ENCODE measurements at places on chromosomes 5 and 9.

DNA sequence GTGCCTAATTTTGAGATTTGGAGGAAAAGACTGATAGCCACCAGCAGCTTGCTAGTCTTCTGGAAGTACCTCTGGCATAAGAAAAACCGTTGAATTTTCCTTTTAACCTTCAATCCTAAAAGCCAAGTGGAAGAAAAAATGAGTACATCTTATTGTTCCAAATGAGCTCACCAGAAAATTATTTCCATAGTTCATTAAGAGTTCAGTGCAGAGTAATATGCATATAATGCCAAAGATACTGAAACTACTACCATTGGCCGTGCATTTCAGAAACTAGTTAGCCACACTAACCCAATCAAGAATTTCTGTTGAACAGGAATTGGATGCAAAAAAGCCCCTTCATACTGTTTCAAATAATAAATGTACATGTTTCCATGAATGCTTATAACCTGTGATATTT, 607.9 kb downstream of the KCTD16 start:
- no peak for DNase-seq

GRCh38 chr9:89153232-89154017, 25.2 kb downstream of the SHC3 start:
- no peak for DNase-seq

GRCh38 chr5:135491552-135492318, 39.6 kb upstream of the TIFAB start:
- DNase-seq = no peak

GRCh38 chr9:96217754-96218693, 84.0 kb downstream of the HSD17B3 start:
- peak; percentile 75 for DNase-seq

- no peak for DNase-seq
Observed at GRCh38 chr5:56729488-56729887, 85.9 kb upstream of the MAP3K1 start.

- DNase-seq = no peak
Observed at GRCh38 chr5:172845154-172845553, 11.1 kb downstream of the ERGIC1 start.

- DNase-seq = no peak
Observed at GRCh38 chr5:168106008-168106761, 185.3 kb upstream of the WWC1 start.

DNA sequence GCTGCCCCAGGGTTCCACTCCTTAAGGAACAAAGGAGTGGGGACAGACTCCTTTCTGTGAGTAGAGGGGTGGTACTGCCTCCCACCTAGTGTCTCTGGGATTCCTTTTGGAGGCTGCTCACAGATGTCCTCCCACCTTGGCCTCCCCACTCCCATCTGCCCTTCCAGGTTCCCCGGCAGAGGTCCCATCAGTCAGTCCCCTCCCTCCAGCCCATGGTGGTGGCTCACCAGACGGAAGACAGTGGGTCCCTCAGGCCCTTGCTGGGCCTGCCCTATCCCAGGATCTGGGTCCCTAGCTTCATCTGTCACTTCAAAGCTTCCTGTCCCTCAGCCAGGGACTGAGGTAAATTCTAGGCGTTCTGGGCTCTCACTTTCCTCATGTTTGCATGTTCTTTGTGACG, 35.6 kb upstream of the NEK6 start:
- no peak for DNase-seq

- DNase-seq = no peak
Observed at GRCh38 chr5:172586125-172587060, 54.7 kb upstream of the NEURL1B start.

- no peak for DNase-seq
Observed at GRCh38 chr5:35035271-35035670, 12.5 kb downstream of the AGXT2 start.

GRCh38 chr9:34518896-34519295, 3.9 kb downstream of the ENHO start:
- DNase-seq = no peak

GRCh38 chr5:165360366-165360765, 1854.9 kb downstream of the MAT2B start:
- no peak for DNase-seq

DNA sequence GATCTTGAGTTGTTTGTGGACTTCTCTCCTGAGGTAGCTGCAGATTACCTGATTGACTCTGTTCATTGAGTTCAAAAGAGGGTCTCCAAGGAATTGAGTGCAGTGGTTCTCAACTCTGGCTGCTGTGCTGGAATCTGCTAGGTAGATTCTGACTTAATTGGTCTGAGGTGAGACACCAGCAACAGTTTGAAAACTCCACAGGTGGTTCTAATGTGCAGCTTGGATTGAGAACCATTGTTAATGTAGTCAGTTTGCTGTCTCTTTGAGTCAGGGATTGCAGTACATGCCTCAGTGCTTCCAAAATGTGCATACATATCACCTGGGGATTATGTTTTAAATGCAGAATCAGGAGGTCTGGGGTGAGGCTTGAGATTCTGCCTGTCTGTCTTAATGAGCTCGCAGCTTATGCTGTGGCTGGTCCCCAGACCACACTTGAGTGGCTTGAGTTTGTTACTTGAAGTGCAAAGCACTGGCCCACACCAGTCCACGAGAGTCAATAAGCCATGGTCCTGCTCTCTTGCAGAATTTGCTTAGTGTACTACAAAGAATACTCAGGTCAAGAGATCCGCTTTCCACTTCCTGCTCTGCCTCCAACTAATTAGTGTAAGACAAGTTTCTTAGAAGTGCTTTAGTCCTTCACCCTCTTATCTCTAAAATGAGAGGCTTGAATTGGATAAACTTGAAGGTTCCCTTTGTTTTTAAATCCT, 82.3 kb downstream of the ATG10 start:
- DNase-seq = no peak

DNA sequence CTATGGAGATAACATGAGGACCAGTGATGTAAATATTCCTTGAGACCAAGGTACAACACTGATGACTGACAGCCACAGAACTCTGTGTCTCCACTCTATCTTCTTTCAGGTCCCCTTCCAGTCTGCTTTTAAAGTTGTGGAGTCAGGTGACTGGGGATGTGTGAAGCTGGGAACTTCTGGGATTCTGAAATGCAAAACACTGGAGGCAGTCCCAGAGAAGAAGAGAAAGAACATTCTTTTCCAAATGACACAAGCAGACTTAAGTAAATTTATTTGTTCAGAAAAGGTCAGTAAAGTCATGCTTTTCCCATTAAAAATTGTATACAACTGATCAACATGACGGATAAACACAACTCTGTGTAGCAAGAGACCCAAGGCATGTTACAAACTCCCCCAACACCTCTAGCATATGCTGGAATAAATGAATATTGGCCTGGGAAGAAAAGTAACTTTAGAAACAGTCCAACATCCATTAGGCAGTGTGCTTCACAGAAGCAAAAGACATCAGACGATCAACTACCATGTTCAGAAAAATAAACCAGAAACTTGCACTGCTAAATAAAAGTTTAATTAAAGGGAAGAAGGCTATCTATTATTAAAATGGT, 92.4 kb upstream of the IFNK start:
- no peak for DNase-seq

- DNase-seq = no peak
Observed at GRCh38 chr5:94640176-94640575, 21.7 kb downstream of the SLF1 start.

- DNase-seq = peak; percentile 45
Observed at GRCh38 chr5:43729846-43730478, 127.0 kb downstream of the NNT start.

- DNase-seq = peak; percentile 56
Observed at GRCh38 chr9:2159521-2160454, 144.6 kb downstream of the SMARCA2 start.

DNA sequence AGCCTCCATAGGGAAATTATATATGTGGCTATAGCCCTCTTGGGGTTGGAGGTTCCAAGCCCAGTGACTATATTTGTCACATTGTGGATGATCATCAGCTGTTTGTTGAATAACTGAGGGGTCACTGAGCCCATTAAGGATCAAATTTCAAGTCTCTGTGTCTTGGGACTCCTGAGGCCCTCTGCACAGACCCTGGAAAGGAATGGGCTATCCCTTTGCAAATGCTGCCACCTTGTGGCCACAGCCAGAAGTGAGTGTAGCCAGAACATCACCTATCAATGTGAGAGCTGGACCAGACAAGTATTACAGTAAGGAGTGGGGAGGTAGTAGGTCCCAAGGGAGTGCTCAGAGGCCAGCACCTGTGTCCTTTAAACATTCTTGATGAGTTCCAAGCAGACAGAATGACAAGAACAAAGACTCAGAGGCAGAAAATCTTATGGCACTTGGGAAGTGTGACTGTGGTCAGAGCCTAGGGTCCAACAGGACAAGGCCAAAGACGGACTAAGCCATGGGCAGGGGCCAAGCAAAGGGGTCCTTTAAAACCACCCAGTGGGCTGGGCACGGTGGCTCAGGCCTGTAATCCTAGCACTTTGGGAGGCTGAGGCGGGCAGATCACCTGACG, 8.2 kb downstream of the RPP25L start:
- peak; percentile 74 for DNase-seq

GRCh38 chr9:121708768-121709488, 57.5 kb downstream of the DAB2IP start:
- no peak for DNase-seq

DNA sequence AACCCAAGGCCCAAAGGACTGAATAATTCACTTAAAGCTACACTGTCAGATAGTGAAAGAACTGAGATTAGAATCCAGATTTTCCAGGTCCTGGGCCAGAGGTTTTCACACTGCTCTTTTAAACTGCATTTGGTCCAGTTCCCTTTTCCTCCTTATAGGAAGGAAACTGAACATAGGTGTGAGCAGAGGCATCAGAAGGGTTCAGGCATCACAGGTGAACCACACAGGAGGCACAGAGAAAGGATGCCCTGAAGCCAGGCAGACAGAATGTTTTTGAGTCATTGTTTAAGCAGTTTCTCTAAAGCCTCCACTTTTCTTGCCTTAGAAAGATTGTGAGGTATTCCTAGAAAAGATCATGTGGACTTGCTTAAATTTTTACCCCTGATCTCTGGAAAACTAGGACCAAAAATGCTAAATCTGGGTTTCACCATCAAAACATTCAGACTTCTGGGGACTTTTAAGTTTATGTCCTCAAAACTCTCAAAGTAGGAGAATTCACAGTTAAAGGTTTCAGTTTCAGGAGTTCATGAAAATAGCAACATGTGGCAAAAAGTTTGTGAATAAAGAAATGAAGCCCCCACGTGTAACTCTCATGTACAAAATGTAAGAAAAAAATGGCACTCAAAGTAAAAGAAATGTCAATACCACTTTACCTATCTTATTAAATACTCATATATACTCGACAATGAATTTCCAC, 386.1 kb downstream of the NTRK2 start:
- DNase-seq = no peak

- DNase-seq = no peak
Observed at GRCh38 chr5:93756372-93756771, 15.0 kb upstream of the POU5F2 start.

DNA sequence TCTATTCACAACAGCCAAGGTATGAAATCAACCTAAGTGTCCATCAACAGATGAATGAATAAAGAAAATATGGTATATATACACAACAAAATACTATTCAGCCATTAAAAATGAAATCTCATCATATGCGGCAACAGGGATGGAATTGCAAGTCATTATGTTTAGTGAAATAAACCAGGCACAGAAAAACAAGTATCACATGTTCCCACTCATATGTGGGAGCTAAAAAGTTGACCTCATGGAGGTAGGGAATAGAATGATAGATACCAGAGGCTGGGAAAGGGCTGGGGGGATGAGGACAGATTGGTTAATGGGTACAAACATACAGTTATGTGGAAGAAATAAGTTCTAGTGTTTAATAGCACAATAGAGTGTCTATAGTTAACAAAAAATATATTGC, 149.7 kb downstream of the DEPDC1B start:
- DNase-seq = no peak

DNA sequence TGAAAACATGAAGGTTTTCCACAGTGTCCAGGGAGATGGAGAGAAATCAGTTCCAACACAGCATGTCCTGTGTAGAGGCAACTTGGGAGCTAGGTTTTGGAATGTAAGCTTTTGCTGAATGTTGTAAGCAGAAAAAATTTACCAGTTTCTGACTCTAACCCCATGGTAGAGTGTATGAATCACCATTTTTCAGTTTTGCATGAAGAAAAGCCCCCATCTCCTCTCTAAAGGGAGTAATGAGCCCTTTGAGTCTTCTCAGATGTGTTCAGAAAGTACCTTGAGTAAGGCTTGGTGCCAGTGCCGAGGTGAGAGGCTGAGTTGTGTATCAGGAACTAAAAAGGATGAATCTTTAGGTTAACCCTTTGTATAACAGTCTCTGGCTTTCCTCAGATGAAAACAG, 96.2 kb downstream of the ADRB2 start:
- no peak for DNase-seq

- DNase-seq = no peak
Observed at GRCh38 chr5:153860195-153860886, 178.4 kb downstream of the FAM114A2 start.

DNA sequence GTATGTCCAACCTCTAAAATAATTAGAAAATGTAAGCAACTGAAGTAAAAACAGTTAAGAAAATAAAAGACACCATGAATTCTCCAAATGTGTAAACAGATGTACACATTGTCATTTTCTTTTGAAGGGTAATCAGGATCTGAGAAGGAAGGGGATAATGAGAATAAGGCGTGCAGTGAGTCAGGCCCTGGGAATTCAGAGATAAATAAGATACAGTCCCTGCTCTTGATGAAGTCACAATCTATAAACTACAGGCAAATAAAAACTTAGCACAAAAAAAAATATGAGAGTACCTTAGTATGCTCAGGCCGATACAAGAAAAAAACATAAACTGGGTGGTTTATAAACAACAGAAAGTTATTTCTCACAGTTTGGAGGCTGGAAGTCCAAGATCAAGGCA, 315.3 kb downstream of the DNAH5 start:
- no peak for DNase-seq

- no peak for DNase-seq
Observed at GRCh38 chr9:137276473-137277328, 825 bp upstream of the TOR4A start.

- DNase-seq = peak; percentile 6
Observed at GRCh38 chr9:106860721-106861639, 2.0 kb upstream of the ZNF462 start.

DNA sequence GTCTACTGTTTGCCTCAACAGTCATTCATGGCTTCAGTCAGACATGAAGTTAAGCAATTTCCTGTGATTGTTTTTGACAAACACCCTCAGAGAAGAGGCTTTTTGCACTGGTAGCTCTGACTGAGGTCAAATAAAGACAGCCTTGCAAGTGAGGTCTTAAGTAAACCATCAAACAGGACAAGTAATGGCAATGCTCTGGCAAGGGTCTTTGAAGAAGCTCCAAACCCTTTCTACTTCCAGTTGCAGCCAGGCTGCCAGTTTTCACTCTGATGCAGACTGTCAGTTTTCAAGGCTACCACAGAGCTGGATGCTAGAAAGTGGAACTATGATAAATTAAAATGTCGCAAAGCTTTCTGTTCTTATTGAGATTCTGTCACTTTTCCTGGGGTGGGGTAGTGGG, 421.5 kb upstream of the PTGER4 start:
- no peak for DNase-seq

DNA sequence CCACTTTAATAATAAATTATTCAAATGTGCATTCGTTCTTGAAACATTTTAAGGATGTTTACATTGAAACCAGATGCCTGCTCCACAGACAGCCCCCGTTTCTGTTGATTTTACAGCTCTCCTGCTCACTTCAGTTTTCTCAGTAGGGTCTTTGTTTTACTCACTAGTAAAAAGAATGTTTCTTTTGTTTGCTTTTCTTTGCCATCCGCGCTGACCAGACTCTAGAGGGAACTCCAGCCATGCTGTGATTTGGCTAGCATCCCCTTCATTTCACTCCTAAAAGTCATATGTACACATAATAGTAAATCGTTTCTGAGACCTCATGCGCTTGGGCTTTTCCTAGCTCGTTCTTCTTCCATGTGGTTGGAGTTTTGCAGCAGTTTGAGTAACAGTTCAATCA, 28.7 kb upstream of the PALM2AKAP2 start:
- DNase-seq = no peak

GRCh38 chr5:58974083-58974482, 391.2 kb downstream of the RAB3C start:
- DNase-seq = no peak

Measured in NCI-H2227 treated with DMSO at 0.1 percent for 48 hours (cell line).